ENCODE measurements at places on chromosomes 13 and 19.

DNA sequence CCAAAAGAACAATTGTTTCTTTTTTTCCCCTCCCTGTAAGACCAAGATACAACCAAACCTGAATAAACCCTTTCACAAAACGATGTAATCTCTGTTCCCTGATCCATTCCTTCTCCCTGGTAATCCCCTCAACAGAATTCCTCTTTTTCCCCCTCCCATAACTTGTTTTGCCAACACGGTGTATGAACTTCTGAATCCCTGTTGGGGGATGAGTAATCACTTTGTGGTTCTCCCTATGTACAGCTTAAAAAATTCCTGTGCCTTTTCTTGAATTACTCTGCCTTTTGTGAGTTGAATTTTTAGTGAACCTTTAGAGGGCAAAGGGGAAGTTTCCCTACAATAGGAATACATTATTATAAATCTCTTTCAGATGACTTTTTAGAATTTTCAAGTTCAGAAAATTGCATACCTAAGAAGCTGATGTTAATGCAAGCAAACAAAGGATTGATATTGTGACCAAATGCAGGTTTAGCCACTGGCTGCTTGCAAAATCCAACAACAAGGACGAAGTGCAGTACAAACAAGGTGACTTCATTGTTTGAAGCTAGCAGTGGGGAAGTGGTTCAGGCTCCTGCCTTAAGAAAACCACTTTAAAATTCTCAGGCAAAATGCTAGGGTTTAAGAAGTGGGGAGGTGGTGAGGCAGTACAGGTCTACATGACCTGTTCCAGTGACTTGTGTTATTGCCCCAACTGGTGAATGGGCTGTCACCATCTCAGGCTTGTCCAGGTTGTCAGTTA, 15.0 kb upstream of the EPSTI1 start:
- no peak for DNase-seq

DNA sequence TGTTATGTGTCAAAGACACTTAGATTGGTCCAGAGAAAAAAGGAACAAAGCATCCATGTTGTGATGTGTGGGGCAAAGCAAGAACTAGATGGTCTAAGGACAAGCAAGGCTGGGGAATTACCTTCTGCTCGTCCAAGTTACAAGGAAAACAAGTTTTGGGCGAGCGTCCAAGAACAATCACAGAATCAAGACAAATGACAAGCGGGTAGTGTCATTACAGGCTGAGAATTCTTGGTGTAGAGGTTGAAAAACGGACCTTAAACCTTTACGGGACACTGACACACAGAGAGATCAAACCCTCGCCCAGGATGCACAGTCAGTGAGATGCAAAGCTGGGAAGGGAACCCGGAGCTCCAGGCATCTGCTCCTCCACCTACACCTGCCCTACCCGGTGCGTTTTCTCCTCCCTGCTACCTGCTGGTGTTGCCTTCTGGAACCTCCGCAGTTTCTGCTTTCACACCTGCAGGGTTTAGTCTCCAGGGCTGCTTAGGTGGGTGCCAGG, 515 bp upstream of the ZNF324B start:
- no peak for DNase-seq

- no peak for DNase-seq
These were observed 94.0 kb upstream of the PEG3 start for GRCh38 chr19:56934438-56935090.

DNA sequence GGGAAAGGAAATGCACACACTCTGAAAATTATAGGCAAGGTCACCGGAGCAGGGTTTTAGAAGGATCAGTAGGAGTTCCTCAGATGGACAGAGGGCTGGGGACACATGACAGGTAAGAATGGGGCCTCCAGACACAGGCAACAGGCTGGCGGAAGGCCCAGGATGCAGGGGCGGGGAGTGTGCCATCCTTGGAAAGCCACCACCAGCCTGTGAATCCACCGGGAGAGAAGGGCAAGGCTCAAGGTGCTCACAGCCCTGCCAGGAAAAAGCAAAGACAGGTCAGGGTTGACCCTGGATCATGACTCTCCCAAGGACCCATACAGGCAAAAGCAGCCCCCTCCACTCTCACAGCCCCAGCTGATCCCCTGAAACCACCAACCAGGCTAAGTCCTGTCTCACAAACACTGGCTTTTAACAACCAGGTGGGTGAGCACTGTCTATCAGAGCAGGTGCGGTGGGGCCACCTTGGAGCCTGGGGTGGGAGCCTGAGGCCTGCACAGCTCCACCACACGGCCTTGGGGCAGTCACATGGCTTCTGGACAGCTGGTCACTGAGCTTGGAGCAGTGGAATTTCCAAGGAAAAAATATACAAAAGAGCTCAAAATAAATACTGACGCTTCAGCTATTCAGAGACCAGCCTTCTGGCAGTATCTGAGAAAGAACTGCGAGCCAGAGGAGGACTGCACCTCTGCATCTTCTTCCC, 35.2 kb upstream of the ISYNA1 start:
- DNase-seq, result no peak

GRCh38 chr13:98050041-98050466, 92.8 kb upstream of the FARP1 start:
- no peak for DNase-seq

DNA sequence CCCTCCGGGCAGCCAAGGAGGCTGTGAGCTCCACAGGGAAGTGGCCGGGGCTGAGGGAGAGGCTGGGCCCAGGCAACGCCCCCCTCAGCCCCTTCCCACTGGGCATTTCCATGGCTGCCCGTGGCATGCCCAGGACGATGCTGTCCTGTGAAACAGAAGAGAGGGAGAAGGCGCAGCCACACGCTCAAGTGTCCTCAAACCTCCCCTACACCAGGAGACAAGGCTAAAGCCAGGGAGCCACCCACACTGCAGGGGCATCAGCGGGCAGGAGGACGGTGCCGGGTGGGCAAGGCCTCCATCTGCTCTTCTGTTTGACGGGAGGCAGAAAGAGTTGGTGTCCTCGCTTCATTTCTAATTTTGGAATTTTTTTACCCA, 14.2 kb upstream of the PROZ start:
- no peak for DNase-seq

GRCh38 chr13:42247883-42248282, 24.1 kb upstream of the AKAP11 start:
- DNase-seq, result no peak

- no peak for DNase-seq
These were observed 1052.8 kb upstream of the SPRY2 start for GRCh38 chr13:81393721-81394120.

DNA sequence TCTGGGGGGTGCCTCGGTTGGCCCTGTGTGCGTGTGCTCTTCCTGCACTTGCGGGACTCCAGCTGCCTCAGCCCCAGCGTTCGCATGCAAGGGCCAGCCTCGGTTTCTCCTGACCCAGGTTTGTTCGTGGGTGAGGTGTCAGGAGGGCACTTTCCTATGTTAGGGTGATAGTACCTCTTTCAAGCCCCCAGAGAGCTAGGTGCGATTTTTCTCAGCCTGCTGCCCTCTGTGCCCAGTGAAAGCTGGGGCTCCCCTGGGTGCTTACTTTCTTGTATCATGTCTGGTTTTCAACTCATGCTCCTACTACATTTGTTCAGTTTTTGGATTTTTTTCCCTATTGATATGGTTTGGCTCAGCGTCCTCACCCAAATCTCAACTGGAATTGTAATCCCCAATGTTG, 289.2 kb downstream of the TEX29 start:
- DNase-seq, result no peak

DNA sequence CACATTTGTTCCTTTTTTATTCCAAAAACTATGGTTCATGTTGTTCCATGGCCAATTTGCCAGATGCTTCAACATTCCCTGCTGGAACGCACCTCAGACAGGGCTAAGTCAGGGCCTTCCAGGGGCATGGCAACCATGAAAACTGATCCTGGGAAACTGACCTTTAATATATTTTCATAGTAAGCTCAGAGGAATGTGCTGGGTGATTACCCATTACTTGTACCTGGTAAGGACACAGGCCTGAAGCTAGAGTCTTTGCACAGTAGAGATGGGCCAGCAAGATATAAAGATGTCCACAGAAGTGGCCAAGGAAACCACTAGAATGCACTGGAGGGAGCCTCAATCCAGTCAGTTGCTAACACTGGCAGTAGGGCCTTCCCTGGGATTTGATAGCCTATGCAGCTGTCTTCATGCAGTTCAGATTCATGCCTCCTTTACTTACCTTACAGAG, 353.1 kb downstream of the ENOX1 start:
- no peak for DNase-seq

- DNase-seq, result no peak
These were observed 80.5 kb downstream of the MBNL2 start for GRCh38 chr13:97302611-97303010.

- no peak for DNase-seq
These were observed 11.4 kb downstream of the PCCA start for GRCh38 chr13:100100115-100100879.

DNA sequence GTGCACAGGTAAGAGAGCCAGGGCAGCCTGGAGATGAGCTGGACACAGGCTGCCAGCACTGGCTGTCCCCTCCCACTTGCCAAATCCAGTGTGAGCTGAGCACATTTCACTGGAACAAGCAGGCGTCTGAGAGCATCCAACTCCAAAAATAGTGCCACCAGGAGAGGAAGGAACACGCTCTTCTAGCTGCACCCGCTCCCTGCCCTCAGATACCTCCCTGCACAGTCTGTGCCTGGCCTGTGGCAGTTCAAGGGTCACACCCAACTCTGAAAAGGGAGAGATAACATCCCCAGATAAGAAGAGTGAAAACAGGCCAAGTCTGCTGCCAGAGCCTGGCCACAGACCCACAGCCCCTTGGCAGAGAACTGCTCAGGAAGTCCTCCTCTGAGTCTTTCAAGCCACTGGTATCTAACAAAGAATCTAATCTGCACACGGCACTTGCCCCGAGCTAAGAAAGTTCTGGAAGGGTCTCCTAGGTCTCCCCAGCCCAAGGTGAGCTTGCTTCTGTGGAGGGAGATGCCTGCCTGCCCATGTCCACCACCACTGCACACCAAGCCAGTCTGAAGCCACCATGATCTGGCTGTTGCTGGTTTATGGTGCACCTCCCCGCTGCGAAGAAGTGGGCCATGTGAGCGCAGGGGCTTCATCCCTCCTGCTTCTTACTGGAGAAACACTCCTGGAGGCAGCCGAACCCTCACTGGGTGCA, 14.7 kb downstream of the ELL start:
- DNase-seq, result no peak

GRCh38 chr13:88217883-88218282, 546.7 kb downstream of the SLITRK5 start:
- no peak for DNase-seq

- DNase-seq, result no peak
These were observed 2.2 kb downstream of the DMPK start for GRCh38 chr19:45780146-45780447.

GRCh38 chr19:12956446-12957388, at the start of gene GADD45GIP1:
Gene GADD45GIP1 (minus strand): TSS chr19:12957223. CDS start chr19:12957212, 11 bp downstream.
- peak; percentile 69 for DNase-seq

GRCh38 chr13:41457589-41458186, 338 bp downstream of the RGCC start:
- DNase-seq, result no peak

- DNase-seq, result no peak
These were observed 39.4 kb downstream of the IER2 start for GRCh38 chr19:13189600-13189999.

DNA sequence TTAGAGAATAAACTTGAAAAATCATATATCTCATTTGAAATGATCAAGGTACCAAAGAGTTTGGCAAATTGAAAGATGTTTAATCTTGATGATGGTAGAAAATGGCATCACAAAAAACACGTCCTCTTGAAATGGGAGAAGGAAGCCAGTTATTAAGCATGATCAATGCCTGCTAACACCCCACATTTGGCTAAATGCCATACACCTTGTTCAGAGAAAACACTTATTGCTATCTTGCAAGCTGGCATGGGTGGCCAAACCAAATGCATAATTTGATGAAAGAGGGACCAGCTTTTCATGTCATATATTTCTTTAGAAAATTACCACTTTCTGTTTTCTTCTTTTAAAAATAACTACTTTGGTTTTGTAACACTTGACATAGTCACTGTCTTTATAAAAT, 141.3 kb downstream of the ZAR1L start:
- DNase-seq, result no peak

DNA sequence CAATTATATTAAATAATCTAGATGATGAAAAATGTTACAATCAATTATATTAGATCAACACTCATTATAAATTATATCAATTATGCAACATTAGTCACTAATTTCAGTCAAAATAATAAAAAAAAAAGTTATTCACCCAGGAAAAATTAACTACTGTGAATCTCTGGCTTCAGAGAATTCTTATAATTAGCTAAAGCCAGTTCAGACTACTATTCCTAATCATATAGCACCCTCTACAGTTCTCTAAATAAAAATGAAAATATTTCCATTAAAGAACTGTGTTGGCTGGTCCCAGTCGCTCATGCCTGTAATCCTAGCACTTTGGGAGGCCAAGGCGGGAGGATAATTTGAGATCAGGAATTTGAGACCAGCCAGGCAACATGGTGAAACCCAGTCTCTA, 33.0 kb downstream of the XPO4 start:
- DNase-seq, result no peak

DNA sequence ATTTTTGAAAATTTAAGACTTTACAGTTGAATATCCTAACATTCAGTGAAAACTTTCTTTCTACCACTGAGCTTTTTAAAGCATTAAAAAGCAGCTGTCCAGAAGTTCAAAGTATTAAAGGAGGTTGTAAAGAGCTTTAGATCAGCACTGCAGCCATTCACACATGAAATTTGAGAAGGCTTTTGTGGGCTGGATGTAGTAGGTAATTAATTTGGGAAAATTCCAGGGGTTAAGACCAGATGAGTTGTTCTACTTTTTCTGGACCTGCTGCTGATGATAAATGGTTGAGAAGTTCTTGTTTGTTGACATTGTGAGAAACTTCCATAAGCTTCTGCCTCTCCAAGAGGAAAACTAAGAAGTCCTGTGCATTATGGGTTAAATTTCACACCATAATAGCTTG, 1779.6 kb upstream of the PRR20A start:
- no peak for DNase-seq

GRCh38 chr13:29109987-29110386, 289.8 kb downstream of the MTUS2 start:
- no peak for DNase-seq

DNA sequence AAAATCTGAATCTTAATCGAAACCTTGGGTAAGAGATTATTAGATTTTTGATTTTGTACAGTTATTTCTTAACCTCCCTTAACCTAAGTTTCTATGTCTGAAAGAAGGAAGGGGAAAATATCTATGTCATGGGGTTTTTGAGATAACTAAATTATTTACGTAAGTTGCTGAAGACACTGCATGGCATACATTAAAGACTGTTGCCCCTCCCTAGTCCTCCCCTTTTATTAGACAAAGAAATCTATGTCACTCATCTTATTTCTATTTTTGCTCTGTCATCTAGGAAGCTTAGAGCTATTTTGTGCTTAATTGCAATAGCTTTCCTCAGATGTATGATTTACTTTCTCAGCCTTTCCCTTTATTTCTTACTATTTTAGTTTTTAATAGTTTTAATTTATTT, 15.0 kb downstream of the COG6 start:
- no peak for DNase-seq

All from T follicular helper cell (primary cell).